ENCODE measurements at places on chromosomes 5 and 9.

DNA sequence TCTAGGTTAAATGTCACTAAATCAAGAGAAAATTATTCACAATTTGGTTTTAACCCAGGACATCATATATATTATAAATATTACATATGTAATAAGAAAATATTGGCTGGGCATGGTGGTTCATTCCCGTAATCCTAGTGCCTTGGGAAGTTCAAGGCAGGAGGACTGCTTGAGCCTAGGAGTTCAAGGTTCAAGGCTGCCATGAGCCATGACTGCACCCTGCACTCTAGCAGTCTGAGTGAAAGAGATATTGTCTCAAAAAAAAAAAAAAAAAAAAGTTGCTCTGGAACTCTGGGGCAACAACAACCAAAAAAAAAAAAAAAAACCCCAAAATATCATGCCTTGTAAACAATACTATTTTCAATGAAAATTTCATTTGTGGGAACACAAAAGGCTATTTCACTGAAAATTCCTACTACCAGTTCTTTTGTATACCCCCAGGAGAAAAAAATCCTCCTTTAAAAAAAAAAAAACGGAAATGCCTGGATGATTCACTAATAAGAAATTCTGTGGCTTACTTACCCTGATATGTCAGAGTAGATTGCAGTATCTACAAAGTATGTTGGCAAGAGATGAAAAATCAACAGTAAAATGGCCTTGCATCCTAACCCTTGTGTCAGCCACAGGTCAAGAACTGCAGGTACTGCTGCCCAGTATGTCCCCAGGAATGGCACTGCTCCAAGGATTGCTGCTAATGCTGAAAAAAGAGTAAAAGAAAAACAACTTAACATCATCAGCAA, 22.6 kb upstream of the CTNNAL1 start:
- DNase-seq, result no peak

- no peak for DNase-seq
Measured at GRCh38 chr5:129133553-129133952, 39.0 kb downstream of the ISOC1 start.

DNA sequence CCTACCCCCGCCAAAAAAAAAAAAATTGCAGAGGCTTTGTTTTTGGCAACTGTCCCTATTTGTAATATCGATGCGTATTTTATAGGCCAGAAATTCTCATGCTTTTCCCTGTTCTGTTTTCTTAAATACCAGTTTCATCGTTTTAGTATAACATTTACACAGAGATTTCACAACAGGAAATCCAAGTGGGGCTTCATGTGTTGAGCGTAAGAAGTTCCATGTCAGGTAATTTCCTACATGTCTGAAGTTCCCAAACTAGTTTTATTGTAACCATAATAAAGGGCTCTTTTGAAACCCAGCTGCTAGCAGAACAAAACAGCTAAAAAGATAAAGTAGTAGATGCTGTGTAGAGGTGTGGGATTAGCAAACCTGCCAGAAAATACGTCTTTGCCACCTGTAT, 4.2 kb downstream of the SMC5 start:
- DNase-seq, result no peak

DNA sequence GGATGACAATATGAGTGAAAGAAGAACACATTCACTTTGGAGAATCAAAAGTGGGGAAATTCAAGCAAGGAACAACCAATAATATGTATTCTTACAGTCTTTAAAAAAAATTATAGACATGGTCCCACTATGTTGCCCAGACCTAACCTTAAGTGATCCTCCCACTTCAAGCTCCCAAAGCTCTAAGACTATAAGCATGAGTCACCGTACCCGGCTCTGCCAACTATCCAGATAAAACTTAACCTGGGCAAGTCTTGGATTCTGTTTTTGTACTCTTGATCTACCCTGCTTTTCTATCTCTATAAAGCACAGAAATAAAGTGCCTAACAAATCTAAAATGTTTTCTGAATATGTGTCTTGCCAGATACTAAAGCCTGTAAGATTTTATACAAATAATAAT, 30.9 kb downstream of the CEMIP2 start:
- DNase-seq, result no peak

- no peak for DNase-seq
Measured at GRCh38 chr5:96924016-96924443, 11.8 kb upstream of the LNPEP start.

DNA sequence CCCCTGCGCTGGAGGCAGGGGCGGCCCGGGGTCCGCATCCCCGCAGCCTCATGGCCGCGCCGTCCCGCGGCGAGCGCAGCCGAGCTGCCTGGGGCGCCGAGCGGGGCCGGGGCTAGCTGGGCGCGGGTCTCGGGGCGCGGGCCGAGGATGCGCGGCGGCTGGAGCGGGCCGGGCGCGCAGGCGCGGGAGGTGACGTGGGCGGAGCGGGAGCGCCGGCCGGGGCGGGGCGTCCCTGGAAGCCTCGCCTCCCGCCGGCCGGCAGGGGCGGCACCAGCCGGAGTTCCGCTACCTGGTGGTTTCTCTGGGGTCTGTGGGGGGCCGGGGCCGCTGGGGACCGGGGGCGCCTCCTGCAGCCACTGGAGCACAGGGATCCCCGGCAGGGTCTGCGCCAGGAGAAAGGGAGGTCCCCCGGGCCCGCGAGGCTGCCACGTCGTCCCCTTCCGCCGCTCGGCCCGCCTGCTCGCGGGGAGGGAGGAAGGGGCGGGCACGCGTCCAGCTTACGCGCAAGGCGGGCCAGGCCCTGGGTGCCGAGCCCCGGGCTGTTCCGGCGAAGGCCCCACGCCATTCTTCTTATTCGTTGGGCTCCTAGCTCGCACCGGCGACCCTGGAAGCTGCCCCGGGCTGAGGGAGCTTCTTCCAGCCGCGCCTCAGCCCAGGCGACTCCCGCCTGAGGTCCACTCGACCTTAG, at the start of gene LPCAT1:
LPCAT1 (minus strand) TSS at position 168 of the 688 bp plus-strand sequence; CDS start at position 52, 116 bp downstream.
- DNase-seq, result no peak

GRCh38 chr5:54523534-54523933, 6.0 kb downstream of the SNX18 start:
- no peak for DNase-seq

Measured in esophagus squamous epithelium (tissue), 5 donors.